ENCODE measurements at places on chromosomes 3 and 15.

DNA sequence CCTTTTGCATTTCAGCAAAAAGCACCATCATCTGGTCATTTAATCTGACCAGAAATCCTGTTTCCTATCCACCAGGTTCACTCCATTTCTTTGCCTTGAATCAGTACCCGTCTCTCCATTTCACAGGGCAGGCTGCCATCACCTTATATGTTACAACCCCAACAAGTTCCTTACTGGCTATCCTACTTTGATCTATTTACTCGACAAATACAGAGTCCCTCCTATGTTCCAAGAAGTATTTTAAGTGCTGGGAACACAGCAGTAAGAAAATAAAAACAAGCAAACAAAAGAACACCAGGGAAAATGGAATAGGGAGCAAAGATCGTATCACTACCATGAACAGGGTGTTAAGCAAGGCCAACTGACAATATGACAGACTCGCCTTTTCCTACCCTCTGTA lies 295.2 kb upstream of the WNT5A start:
- no peak for DNase-seq

- DNase-seq, result no peak
Measured at GRCh38 chr3:30628901-30629590, 22.6 kb downstream of the TGFBR2 start.

DNA sequence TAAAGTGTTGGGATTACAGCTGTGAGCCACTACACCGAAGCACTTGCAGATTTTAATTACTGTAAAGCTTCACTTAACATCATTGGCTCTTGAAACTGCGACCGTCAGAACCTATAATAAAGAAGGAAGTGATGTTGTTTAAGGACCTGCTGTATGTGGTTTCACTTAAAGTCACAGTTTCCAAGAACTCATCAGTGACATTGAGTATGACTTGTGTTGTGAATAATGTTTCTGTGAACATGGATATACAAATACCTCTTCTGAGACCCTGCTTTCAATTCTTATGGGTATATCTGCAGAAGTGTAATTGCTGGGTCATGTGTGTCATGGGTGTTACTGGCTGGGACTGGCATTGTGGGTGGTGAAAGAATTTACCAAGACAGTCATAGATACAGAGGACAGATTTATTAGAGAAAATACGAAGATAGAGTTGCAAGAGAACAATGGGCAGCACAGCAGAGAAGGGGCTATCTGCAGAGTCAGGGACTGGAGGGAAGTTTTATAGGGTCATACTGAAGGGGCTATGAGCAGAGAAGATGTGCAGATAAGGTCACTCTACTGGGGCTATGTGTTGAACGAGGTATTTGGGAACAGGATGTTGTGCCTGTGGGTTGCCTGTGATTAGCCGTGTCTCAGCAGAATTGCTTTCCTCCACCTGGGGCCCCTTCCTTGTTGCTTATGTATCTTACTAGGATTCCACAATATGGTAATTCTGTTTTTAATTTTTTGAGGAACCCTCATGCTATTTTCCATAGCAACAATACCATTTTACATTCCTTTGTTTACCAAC lies 4.5 kb downstream of the NDUFB5 start:
- no peak for DNase-seq

- DNase-seq, result no peak
Measured at GRCh38 chr15:68113751-68114150, 59.6 kb downstream of the PIAS1 start.

DNA sequence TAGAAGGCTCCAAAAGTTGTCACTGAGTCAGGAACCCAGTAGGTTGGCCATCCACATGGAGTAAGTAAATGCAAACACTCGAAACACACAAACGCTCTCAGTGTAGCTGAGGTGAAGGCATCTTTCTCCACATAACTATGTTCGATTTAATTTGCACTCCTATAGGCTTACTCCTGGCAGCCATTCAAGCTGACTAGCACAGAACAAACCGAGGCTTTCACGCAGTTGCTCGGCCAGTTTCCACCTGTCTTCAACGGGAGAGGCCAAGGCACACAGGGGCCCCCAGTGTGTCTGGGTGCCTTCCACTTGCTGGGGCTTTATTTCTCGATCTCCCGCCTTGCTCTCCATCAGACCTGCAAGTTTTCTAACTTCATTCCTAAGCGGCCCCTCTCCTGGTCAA lies 18.9 kb downstream of the RGMA start:
- no peak for DNase-seq

- no peak for DNase-seq
Measured at GRCh38 chr3:131762981-131763564, 260.3 kb upstream of the MRPL3 start.

DNA sequence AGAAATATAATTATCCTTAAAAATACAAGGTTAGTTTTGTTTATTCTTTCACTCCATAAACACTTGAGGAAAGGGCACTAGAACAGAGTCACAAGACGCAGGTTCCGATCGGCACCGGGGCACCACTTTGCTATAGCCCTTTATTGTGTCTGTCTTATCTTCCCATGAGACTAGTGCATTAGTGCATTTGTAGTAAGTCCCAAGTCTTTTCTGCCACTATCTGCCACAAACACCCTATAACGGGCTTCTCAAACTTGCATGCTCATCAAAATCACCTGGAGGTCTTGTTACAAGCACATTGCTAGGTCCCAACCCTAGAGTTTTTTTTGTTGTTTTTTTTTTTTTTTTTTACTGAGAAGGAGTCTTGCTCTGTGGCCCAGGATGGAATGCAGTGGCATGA lies 213.1 kb downstream of the FOXP1 start:
- DNase-seq, result no peak

GRCh38 chr15:36863570-36863969 lies 236.8 kb downstream of the MEIS2 start:
- DNase-seq, result no peak

GRCh38 chr3:9901967-9902366 lies 681 bp upstream of the IL17RE start:
- DNase-seq, result no peak

- DNase-seq, result no peak
Measured at GRCh38 chr15:82709081-82709420, 624 bp downstream of the AP3B2 start.

All from DMS153 (cell line).